MCF 10A (cell line): ENCODE measurements at places on chromosomes 3 and 15. TPM values are rescaled to one million over a fixed set of nuclear protein-coding genes. Genes with fewer than 3 reads are reported as not detected.

DNA sequence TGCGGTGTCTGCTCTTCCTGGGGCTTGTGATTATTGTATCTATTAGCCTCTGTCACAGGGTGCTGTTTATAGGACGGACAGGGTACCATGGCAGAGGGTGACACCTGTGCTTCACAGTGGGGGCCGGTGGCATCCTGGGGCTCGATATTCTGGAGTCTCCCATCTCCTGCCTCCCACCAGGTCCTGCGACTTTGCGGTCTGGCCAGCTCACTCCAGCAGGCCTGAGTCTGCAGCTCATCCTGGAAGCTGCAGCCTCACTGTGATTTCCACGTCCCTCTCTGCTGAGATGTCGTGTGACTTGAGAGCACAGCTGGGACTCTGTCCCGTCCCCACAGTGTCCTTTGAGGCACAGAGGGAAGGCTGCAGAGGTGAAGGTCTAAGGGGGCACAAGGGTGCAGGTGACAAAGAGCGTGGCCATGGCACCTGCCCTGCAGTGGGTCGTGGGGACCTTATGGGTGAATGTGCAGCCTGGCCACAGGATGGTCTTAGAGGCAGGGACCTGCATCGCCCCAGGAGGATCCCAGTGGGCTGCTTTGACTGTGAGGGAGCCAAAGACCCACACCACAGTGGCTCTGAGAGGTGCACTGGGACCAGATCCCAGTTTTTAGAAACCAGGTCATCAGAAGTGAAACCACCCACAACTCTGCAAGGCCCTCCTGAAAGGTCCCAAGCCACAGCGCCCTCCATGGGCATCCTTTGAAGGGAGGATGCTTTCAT is 172.8 kb downstream of the KLF13 start:
- no peak for DNase-seq

GRCh38 chr3:193660698-193661411 is 67.8 kb downstream of the OPA1 start:
- DNase-seq = no peak

GRCh38 chr15:59521443-59521842 is 83.5 kb downstream of the FAM81A start:
- DNase-seq = no peak

CLDN18 gene
- not detected in 2 replicates for total RNA-seq

- peak; percentile 94 for DNase-seq
Observed at GRCh38 chr15:41804361-41804760, 23.5 kb upstream of the JMJD7 start.

DNA sequence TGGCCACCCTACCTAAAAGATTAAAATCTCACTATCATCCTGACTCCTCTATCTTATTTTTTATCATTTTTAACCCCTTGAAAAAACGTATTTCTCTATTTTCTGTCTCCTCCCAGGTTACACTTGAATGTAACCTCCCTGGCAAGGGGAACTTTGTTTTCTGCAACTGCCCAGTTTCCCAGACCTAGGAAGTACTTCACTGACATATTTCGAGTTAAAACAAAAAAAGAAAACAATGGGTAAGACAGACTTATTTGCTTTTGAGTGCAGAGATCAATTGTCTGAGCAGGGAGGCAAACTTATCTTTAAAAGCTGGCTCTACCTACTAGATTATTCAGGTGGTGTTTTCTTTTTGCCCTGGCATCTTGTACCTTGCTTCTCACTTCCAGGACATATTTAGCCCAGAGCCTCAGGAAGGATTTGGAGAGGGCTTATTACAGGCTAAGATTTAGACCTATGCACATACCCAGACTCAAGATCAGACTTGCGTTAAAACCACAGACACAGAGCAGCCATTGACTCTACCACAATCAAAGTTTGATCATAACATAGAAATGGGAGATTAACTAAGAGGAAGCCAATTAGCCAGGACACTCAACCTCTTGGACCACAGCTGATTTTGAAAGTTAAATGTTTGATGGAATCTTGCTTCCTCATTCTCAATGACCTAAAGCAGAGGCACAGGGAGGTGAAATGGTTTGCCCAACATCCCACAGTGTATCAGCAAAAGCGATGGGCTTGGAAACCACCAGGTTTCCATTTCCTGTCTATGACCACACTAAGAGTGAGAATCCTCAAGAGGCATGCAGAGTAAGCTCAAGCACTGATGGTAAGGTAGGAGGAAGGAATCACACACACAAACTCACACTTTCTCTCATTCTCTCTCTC is 169.5 kb upstream of the THBS1 start:
- DNase-seq = no peak

- DNase-seq = peak; percentile 27
Observed at GRCh38 chr3:124592658-124593441, 137.4 kb upstream of the UMPS start.

- DNase-seq = no peak
Observed at GRCh38 chr15:100558771-100559254, 30.1 kb upstream of the CERS3 start.

ZBED2 gene
- 6.5 and 19.0 TPM in 2 replicates for total RNA-seq

RTP4 gene
- not detected in 2 replicates for total RNA-seq

GRCh38 chr15:65087873-65088642 is 11.5 kb downstream of the KBTBD13 start:
- no peak for DNase-seq

POLQ gene
- 4.1 and 5.8 TPM in 2 replicates for total RNA-seq

- DNase-seq = peak; percentile 61
Observed at GRCh38 chr3:9500108-9501050, 53.2 kb downstream of the LHFPL4 start.

LIPH gene
- total RNA-seq = 0.07 and 0.32 TPM in 2 replicates
